Activated CD4-positive, alpha-beta T cell treated with anti-CD3 and anti-CD28 coated beads for 48 hours (primary cell): ENCODE measurements at places on chromosomes 2 and 18.

DNA sequence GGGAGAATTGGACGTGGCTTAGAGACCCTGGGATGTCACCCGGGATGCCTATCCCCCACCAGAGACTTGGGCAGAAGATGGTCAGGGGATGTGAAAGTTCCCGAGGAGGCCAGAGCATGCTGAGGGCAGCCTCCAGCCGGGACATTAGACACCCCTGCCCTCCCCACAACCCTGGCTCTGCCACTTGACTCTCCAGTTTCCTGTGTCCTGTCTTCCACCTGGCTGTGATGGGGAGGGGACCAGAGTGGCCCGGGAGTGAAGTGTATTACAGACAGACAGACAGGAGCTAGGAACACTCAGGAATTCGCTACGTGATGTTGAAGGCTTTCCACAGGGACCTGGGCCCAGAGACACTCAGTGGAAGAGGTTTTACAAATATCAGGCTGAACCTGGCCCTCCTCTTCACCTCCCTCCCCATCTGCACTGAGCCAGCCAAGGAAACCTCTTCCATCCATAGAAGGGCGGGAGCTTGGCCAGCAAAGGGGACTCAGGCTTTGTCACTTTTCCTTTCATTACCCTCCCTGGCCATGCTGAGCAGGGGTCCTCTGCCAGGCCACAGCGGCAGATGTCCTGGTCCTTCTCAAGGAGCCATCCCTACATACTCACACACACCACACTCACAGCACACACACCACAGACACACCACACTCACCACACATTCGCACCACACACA, 60.7 kb downstream of the SDC1 start:
- no peak for DNase-seq

DNA sequence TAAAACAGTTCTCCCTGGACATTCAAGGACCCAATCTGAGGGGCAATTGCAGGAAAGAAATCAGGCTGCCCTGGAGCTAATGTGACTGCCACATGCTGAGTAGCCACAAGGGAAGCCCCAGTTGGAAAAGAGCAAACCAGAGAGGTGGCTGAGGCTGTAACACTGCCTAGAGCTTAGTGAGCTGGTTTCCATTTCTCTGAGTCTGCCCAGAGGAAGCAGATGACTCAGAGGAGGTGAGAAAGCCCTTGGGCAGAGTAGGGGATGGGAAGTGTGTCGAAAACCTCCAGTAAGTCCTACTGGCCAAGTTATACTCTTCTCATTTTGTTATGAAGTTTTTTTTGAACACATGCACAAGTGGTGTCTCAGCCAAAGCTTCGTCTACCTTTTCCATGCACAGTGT, 753.0 kb downstream of the CNTNAP5 start:
- DNase-seq, result no peak

DNA sequence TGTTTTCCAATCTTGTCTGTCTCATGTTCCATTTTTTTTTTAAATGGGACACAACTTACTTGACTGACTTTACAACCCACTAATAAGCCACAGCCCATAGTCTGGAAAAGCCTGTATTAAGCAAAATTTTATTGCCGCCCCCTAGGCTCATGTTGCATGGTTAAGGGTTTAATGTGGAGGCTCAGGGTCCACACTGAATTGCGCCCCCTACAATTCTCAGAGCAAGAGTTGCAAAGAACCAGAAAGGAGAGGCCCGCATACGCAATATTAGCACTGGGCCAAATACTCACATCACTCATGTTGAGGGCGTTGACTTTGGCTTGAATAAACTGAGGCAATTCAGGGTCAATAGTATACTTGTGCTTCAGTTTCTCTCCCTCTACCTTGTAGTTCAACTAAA, 65.5 kb downstream of the NEB start:
- no peak for DNase-seq

GRCh38 chr2:215736653-215737290, 276.6 kb downstream of the MREG start:
- no peak for DNase-seq

DNA sequence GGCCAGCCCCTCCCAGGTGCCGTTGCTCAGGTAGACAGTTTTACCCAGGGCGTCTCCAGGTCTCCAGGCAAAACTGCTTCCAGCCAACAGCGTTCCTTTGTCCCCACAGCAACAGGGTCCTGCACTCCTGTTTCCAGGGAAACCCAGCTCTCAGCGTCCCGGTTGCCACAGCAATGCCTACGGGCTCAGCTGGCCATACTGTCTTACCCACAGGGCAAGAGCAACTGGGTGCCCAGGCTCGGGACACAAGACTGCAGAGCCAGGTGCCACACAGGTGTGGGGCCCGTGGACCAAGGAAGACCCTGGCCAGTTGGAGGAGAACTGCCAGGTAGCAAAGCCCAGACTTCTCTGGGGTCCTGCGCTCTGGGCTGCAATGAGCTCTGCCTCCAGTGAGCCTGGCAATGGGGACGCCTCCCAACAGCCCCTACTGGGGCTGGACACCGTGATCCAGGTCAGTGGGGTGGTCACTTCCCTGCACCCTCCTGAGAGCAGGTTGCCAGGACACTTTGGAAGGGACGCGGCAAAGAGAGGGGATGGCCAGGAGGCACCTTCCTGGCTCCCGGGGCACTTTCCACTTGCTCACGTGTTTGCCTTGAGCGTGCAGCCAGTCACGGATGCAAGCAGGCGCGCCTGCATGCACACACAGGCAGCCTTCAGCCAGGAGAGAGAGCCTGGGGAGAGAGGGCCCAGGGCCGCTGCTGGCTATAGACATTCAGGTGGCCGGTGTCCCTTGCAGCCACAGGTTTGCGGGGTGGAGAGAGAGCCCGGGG, at the start of gene CROCC2:
TSS of gene CROCC2 (plus strand) at position 196 of the 770 bp plus-strand sequence. CDS start at position 374, 178 bp downstream.
- no peak for DNase-seq

DNA sequence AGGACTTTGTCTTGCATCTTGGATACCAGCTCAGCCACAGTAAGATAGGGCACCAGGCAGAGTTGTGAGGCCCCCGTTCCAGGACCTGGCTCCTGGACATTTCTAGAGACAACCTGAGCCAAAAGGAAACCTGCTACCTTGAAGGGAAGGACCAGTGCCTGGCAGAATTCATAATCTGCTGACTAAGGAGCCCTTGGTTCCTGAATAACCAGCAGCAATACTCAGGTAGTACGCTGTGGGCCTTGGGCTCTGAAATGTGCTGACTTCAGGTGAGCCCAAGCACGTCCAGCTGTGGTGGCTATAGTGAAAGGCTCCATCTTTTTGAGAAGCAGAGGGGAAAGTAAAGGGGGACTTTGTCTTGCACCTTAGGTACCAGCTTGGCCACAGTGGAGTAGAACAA, 28.5 kb downstream of the SERPINB11 start:
- no peak for DNase-seq

DNA sequence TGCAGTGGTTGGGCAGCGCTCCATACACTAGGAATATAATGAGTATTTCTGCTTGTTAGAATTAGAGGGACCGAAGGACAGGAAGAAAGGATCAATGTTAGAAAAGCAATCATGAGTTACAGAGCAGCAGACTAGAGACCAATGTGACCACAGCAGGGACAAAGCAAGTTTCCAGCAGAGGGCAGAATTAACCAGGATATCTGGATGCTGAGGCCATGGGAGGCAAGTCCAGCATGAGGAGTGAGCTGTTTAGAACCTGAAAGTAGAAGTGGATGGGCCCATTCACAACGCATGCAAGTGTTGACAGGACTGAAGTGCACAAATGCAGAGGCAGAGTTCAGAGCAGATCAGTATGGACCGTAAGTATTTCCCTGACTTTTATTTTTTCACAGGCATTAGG, 910.4 kb upstream of the GYPC start:
- DNase-seq, result no peak

GRCh38 chr18:25704494-25704893, 352.5 kb upstream of the ZNF521 start:
- DNase-seq, result no peak

DNA sequence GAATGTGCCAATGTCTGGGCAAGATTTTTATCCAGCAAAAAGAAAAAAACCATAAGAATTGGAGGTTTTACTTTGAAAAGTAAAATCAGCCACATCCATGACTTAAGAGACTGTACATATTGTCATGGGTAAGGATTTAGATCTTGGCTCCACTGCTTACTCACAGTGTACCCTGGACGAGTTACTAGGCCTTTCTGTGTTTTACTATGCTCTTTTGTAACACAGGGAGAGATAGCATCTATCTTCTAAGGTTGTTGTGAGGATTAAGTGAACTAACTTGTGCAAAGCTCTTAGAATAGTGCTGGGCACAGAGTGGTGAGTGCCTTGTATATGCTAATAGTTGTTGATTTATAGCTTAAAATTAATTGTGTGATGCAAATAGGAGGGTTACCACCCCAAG, 255.9 kb downstream of the NEDD4L start:
- no peak for DNase-seq
